ENCODE measurements at places on chromosomes 5 and 9.

- DNase-seq = no peak
These were observed 115.6 kb downstream of the WDR70 start for GRCh38 chr5:37494756-37495155.

DNA sequence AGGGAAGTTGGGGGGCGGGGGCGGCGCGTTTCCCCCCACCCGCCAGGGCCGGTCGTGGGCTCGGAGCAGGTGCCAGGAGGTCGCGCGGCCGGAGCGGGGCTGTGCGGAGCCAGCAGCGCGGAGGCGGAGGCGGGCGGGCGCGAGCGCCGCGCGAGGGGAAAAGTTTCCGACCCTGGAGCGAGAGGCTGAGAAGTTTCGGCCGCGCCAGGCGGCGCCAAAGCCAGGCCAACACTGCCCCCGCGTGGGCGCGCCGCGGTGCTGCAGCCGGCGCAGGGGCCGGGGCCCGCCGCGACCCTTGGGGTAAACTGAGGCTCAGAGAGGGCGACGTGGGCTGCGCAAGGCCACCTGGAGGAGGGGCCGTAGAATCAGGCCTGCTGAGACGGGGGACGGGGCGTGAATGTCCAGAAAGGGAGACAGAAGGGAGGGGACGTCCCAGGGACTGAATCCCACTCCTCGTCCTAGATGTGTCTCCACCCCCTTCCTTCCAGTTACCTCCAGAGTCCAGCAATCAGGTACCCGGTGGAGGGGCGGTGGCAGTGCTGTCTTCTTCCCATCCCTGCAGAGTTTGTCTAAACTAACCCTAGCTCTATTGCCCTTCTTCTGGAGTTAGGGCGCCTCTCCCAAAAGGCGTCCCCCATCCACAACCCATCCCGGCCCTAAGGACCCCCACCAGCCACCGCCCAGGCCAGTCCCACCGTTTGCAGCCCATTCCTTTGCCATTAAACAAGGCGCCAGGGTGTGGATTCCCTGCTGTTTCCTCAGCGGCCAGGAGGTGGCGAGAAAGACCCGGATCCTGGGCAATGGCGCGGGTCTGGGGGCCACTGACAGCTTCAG lies 10.2 kb downstream of the C9orf50 start:
- peak; percentile 39 for DNase-seq

- no peak for DNase-seq
These were observed 133.2 kb upstream of the LHFPL2 start for GRCh38 chr5:78781611-78782286.

DNA sequence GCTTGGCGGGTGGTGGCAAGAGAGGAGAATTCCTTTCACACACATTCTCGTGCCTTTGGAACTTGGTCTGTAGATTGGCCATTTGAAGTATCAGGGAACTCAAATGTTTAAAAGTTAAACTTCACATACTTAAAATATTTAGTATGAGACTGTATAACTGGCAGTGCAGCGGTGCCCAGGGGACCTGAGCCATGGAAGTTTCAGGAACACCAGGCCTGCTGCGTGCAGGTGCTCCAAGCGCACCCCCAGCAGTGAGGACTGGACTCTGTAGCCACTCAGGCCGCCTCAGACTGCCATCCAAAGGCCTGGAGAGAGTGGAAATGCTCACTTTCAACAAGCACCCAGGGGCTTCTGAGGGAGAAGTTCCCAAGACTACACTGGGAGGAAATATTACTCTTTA lies 273.5 kb upstream of the IRX2 start:
- no peak for DNase-seq

- DNase-seq = no peak
These were observed 47.1 kb upstream of the NEK6 start for GRCh38 chr9:124210697-124211096.

DNA sequence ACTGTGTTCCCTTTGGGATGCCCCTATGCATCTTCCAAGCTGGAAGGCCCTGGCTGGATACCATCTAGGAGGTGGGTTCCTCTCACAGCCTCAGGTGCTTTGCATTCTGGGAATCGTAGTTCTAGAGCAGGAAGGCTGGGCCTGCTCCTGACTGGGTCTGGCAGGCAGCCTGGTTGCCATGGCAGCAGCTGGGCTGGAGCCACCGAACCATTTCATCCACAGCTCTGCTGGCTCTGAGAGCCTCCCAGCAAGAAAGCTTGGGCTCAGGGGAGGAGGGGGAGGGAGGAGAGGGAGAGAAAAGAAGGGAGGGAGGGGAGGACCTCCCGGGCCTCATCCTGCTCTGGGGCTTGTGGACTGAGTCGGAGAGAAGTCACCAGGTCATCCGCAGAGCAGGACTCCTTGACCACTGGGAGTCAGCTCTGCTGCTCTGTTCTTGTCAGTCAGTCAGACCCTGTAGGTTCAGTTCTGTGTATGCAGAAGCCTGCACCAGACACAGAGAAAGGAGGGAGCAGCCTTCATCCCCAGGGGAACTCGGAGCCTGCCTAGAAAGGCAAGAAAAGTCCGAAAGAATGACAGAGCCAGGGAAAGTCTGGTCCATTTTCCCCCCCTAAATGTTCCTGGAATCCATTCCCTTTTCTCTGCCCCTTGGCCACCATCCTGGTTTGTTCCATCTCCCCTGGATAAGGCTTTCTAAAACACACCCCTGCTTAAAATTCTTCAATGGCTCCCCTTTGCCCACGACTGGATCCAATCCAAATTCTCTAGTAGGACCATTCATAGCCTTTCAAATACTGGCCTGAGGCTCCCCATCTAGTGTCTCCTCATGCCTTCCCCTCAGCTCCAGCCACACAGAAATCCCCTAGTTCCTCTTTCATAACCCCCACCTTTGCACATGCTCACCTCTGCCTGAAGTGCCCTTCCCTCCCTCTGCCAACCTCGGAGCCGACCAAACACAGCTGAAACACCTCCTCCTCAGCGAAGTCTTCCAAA lies 65.4 kb upstream of the ARAP3 start:
- no peak for DNase-seq

GRCh38 chr5:173314166-173314952 lies 13.9 kb downstream of the STC2 start:
- DNase-seq = no peak

GRCh38 chr9:113614843-113615648 lies 151.5 kb downstream of the RGS3 start:
- DNase-seq = peak; percentile 28

GRCh38 chr5:169181814-169182213 lies 119.1 kb downstream of the SLIT3 start:
- DNase-seq = no peak

- DNase-seq = no peak
These were observed 309.6 kb downstream of the SLIT3 start for GRCh38 chr5:168991311-168991710.

- no peak for DNase-seq
These were observed 118.1 kb downstream of the LHFPL2 start for GRCh38 chr5:78530342-78531096.

DNA sequence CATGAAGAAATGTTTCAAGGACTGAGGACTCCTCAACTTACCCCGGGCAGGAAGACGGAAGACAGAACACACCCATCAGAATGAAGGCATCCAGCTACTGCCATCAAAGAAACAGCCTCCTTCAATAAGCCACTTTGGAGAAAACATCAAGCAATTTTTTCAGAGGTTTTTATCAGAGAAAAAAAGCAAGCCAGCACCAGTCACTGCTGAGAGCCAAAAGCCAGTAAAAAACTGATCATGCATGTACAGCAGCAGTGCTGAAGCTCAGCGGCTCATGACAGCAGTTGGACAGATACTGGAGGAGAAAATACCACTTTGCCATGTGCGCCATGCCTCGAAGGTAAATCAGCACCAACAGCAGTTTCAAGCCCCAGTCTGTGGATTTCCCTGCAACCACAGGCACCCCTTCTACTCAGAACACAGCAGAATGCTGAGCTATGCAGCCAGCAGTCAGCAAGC lies 10.1 kb upstream of the ZNF484 start:
- DNase-seq = no peak

GRCh38 chr9:128685636-128686489 lies 3.2 kb upstream of the SET start:
- peak; percentile 27 for DNase-seq

GRCh38 chr5:75395277-75395676 lies 58.3 kb downstream of the HMGCR start:
- no peak for DNase-seq

DNA sequence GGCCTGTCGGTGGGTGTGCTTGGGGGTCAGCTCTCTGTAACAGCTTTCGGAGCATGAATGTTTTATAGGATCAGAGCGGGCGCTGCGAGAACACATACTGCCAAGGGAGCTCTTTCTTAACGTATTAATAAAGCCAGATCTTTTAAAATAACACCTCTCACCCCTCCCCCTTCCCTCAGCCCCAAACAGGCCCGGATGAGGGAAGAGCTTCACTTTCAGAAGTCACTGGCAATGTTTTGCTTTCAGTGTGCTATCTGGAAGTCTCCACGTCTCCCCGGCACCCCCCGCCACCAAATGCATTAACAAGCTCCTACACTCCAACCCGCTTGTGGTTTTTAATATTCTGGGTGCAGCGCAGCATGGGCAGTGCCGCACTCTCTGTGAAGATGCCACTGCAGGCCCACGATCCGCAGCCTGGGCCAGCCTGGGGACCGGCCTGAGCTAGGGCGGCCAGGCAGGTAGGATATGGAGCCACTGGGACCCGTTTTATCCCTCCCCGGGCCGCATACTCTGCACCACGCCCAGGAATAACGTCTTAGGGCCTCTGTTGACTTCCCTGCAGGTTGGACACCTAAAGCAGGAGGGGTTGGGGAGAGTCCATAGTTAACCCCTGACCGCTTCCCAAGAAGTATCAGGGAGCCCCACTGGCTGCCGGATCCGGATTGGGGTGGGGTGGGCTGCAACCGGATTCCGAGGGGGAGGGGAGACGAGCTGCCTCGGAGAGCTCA lies 12.6 kb downstream of the NR2F1 start:
- no peak for DNase-seq

DNA sequence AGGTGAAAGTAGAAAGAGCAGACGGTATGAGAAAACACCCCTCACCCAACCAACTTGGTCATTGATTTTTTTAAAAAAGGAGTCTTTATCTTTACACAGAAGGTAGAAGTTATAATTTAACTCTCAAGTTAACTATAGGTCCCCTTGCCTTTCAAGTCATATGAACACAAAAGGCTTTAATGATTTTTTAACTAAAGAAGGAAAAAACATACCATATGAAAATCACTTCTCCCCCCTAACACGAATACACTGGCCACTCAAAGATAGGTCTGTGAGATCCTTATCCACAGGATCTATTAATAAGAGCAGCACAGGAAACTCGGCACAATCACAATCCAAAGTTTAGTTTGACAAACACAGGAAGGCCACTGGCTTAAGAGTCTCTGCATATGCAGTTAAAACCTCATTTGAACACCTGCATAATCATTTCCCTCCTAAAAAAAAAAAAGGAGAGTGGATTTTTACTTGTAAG lies 138.0 kb downstream of the ENC1 start:
- DNase-seq = no peak

- no peak for DNase-seq
These were observed 8.9 kb downstream of the ATG10 start for GRCh38 chr5:81980598-81981260.
